Activated CD4-positive, CD25-positive, alpha-beta regulatory T cell treated with anti-CD3 and anti-CD28 coated beads, Interleukin-2, amount 50 U/mL, for 16 hours (primary cell): ENCODE measurements at places on chromosomes 7 and 10.

DNA sequence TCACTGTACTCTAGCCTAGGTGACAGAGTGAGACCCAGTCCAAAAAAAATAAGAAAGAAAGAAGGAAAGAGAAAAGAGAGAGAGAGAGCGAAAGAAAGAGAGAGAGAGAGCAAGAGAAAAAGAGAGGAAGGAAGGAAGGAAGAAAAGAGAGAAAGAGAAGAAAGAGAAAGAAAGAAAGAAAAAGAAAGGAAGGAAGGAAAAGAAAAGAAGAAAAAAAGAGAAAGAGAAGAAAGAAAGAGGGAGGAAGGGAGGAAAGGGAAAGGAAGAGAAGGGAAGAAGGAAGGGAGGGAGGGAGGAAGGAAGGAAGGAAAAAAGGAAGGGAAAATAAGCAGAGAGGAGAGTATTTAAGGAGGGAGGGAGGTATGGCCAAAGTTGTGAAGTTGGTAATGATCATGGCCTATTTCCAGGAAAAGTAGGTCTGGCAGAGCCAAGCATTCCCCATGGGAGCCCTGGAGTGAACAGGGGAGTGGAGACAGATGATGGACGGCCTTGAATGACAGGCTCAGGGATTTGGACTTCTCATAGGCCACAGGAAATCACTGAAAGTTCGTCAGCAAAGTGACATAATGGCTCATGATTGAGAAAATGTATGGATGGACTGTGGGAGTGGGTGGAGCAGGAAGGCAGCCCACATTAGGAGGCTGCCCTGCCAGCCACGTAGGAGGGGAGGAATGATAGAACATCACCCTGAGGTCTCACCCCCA is 44.8 kb upstream of the CUX1 start:
- no peak for DNase-seq

GRCh38 chr7:105585850-105586500 is 4.7 kb upstream of the EFCAB10 start:
- DNase-seq: no peak

DNA sequence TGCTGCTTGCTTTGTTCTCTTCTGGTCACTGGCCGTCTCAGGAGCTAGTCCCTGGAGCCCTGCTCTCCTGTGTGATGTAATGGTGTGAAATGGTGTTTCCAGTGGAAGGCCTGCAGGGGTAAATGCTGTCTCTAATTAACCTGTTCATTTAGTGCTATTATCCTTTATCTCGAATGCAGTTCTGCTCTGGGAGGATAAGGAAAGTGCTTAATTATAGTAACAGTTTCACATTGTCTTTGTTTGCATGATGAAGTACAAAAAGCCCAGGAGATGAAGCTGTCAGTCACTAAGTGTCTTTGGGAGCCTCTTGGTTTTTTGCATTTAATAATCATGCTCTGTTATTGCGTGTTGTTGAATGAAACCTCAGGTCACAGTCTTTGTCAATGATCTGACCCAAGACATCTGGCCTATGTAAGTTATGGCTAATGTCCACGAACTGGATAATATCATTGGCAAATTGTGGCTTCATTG is 755.3 kb upstream of the GALNT17 start:
- DNase-seq: no peak

- peak; percentile 43 for DNase-seq
Measured at GRCh38 chr10:119416855-119417254, 125.7 kb downstream of the RGS10 start.

DNA sequence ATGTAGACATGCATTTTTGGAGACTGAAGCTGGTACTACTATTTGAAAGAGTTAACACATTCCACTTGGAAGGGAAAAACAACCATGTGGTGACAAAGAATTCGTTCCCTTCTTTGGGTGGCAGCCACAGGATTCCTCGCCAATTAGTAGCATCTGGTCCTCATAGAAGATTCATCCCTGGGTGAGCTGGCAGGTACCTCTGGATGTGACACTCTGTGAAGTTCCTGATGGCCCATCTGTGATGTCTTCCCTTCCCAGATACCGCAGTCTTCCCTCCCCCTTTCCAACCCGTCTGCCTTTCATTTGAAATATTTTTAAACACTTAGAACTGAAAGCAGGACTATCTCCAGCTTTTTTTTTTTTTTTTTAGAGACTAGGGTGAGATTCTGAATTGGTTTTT is 569.5 kb downstream of the TYW1 start:
- DNase-seq: no peak

GRCh38 chr7:18305866-18306265 is 189.7 kb upstream of the HDAC9 start:
- DNase-seq: no peak

DNA sequence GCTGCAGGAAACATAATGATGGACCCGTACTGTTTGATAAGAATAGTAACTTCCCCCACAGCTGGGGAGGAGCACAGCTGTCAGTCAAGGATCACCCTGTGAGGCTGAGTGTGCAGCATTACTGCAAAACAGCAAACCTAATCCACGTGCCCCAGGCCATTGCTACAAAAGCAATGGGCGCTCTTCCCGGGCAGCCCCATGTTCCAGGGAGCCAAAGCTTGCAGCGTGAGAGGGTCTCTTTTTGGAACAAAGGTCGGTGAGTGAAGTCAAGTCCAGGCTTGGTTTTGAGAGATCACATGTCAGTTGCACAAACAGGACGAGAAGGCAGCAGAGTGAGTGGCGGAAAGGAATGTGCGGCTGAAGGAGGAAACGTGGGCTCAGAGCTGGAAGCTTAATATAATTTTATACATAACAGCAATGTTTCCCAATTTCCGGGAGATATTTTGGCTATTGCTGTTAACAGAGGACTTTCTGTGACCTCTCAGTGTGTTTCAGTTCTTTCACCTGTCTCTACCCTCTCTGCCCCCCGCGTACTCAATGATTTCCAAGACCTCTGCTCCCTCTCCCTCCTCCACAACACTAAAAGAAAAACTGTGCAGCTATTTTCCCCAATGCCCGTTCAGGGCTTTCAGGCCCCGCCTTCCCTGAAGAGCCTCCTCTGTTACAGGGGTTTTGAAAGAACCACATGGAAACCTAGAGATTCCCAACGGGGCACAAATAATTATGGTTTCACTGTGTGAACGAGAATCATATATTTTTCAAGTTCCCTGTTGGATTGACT is 128.9 kb downstream of the MTPAP start:
- DNase-seq: no peak

- peak; percentile 16 for DNase-seq
Measured at GRCh38 chr7:23680414-23681405, 711 bp downstream of the FAM221A start.

DNA sequence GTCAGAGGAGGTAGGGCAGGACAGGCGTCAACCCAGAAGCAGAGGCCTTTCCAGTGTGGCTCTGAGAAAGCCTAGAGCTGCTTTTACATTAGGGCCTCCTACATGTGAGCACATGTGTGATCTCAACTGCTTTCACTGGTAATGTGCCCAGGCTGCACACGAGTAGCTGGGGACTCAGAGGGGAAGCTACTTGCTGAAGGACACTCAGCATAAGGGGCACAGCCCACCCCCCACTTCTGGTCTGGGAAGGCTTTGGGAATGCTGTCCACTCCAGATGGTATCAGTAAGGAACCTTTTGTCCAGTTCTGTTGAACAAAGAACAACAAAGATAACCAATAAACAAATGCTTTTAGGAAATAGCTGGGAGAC is 18.9 kb downstream of the PRF1 start:
- DNase-seq: no peak

DNA sequence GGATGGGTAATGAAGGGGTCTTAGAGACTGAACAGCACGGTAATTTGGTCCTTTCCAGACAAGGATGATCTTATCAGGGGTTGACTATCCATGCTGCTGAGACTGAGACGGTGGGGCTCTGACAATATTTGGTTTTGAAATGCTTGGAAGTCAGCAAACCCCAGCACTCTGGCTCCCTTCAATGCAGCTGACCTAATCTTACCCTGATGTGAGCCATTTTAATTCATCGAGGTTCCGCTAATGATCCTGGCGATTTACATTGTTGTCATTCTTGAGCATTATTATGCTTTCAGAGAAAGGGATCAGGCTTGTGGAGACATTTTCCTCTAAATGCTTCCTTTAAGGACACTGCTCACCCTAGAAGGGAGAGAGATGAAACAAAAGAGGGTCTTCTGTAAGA is 114.6 kb upstream of the BMPER start:
- DNase-seq: no peak

- no peak for DNase-seq
Measured at GRCh38 chr7:96088579-96088978, 233.3 kb downstream of the SLC25A13 start.
